Chondrocyte (in vitro differentiated cells): ENCODE measurements at places on chromosomes 11 and 22. TPM values are rescaled to one million over a fixed set of nuclear protein-coding genes. Genes with fewer than 3 reads are reported as not detected.

DNA sequence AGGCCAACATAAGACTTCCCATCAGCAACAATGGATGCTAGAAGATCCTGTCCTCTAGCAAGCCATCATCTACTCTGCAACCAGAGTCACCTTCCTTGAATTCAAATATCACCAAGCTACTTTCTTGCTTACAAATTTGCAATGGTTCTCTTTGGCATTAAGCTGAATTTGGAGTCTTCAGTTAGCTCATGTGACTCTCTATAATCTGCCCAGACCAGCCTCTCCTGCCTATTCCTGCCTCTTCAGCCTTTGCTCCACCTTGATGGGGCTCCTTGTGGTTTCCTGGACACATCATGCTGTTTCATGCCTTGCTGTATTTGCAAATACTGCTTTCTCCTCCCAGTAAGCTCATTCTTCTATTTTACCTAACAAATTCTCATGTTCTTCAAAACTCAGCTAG, 82.3 kb downstream of the RASSF10 start:
- H3K4me3 ChIP-seq, result no peak overlapping the region
- peaks cover 16% of the 10 kb centered on the region for H3K27me3 ChIP-seq
- H3K27ac ChIP-seq, result no peak overlapping the region
- H3K36me3 ChIP-seq, result peaks cover 5% of the 10 kb centered on the region
- H3K4me1 ChIP-seq, result no peaks in the 10 kb centered on the region

SCARF2 gene
- 56.5 to 88.8 TPM (median 86.5 TPM) in 3 replicates for total RNA-seq

GRCh38 chr11:15544353-15544752, 429.6 kb downstream of the INSC start:
- peaks cover 1% of the 10 kb centered on the region for H3K36me3 ChIP-seq
- peaks cover 2% of the 10 kb centered on the region for H3K27me3 ChIP-seq
- H3K27ac ChIP-seq, result no peak overlapping the region
- DNase-seq, result no peak
- H3K4me1 ChIP-seq, result no peaks in the 10 kb centered on the region

CSRP3 gene
- not detected in 3 replicates for total RNA-seq

SLC2A11 gene
- 14.5 to 14.9 TPM (median 14.8 TPM) in 3 replicates for total RNA-seq
